ENCODE measurements at places on chromosomes 5 and 9.

DNA sequence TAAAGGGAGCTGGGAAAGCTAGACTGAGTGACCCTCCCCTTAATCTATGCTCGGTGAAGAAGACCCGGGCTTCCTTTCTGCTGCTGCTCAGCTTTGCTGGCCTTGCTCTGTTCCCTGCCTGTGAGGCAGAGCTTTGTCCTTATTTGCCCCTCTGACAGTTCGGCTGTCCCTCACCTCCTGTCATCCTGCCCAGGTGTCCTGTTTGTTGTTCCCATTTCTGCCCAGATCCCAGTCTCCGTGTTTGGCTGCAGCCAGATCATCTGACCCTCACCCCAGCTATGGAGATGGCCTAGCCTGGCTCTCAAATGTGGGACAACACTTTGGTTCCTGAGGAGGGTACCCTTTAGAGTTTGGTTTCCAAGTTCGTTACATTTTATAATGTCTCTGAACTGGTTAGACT lies 20.2 kb downstream of the OTULIN start:
- DNase-seq: no peak

DNA sequence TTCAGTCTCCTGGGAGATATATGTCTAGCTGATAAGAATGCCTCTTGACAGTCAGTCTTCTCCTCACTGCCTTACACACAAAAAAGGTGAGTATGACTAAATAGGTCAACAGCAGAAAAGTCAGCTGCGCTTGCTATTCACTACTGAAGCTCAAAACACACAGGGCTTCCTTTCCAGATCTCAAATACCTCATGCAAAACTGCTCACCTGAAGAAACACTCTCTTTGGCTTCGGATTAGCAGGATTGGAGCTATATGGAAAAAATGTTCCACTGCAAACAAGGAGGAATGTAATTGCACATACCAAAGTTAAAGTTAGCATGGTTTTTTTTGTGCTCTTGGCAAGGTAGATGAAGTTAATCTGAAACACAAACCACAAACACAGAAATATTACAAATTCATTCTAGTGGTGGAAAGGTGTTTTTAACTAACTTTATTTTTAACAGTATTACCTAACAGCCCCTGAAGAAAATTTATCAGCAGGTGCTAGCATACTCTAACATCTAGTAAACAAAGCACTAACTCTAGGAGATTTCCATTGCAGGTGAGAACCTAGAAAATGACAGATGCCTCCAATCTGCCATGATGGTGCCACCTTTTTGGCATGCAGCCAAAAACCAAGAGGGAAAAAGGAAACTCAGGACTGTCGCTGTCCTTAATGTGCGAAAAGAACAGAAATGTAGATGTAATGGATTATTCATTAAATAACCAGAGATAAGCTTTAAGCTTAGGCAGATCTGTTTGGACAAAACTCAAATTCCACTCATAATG lies 31.8 kb downstream of the ERMP1 start:
- DNase-seq: peak; percentile 5

DNA sequence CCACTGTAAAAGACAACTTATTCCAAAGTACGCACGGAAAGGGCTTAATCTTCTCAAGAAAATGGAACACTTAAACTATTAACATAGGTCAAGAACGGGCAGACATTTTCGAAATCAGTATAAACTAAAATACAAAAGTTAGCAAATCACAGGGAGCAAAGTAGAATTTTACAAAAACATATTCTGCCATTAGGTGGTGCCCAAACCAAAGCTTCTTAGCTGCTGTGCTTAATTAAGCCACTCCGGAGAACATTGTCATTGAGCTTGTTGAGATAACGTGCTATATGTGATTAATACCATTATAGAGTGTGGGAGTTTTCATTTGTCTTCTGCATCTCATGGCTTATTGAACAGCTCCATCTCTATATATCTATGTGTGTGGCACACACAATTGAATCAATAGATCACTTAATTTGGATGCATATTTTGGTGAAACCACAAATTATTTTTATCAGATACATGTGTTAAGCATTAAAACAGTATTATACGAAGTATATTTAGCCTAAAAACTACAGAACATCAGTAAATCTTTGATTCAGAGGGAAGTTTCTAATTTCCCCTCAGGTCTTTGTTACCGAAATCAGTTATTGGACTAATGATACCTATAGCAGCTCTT lies 23.4 kb downstream of the UBLCP1 start:
- DNase-seq: no peak

- DNase-seq: no peak
Observed at GRCh38 chr5:86896916-86897315, 279.2 kb downstream of the COX7C start.

- no peak for DNase-seq
Observed at GRCh38 chr5:169933616-169934015, 46.7 kb downstream of the INSYN2B start.

DNA sequence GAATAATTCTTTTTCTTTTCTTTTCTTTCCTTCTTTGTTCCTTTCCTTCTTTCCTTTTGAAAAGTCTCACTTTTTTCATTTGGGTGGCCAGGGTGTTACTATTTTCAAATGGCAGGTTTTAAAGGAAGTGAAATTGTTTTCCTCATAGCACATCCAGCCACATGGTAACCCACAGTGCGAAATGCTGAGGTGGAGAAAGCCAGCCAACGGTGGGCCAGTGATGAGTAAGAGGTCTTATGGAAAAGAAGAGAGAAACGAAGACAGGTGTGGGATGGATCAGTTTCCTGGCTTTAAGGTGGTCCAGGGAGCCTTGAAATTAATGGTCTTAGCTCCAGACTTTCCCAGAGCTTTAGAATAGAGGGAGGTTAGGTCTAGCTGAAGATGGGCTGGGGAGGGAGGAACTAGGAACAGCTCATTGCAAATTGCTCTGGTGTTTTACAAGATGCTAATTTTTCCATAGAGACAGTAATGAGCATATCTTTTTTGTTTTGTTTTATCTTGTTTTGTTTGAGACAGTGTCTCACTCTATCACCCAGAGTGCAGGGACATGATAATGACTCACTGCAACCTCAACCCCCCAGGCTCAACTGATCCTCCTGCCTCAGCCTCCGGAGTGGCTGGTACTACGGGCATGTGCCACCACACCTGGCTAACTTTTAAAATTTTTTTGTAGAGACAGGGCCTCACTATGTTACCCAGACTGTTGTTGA lies 17.8 kb downstream of the ITK start:
- DNase-seq: no peak

GRCh38 chr5:52177193-52177592 lies 610.5 kb upstream of the ITGA1 start:
- DNase-seq: no peak

DNA sequence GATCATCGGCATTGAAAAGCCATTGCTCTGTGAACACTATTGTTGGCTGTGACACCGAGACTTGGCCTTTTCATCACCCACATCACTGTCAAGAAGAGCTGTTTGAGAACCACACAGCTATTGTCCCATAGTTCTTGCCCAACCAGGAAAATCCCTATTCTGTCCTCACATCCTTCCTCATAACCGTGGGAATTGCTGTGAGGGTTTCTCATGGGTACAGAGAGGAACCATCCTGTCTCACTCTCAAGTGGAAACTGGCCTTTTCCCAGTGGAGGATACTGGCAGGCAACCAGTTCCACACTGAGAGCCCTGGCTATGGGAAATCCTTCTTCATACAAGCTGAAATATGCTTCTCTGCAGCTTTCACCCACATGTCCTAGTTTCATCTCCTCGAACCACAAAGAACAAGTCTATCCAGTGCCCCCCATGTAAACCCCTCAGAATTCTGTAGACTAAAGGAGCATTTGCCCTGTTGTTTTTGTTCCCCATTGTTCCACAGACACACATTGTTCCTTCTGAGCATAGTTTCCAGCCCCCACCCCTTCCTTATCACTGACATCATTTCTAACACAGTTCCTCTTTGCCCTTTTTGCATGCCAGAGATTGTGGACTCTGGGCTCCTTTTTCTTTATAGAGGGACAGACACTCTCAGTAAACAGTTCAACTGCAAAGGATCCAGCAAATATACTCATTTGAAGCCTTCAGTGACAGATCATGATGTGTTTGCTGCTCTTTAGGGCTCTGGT lies 57.8 kb upstream of the C5orf46 start:
- no peak for DNase-seq

- DNase-seq: no peak
Observed at GRCh38 chr5:129554134-129554904, 94.2 kb downstream of the ADAMTS19 start.

- peak; percentile 42 for DNase-seq
Observed at GRCh38 chr9:87512311-87512710, 14.6 kb downstream of the DAPK1 start.

DNA sequence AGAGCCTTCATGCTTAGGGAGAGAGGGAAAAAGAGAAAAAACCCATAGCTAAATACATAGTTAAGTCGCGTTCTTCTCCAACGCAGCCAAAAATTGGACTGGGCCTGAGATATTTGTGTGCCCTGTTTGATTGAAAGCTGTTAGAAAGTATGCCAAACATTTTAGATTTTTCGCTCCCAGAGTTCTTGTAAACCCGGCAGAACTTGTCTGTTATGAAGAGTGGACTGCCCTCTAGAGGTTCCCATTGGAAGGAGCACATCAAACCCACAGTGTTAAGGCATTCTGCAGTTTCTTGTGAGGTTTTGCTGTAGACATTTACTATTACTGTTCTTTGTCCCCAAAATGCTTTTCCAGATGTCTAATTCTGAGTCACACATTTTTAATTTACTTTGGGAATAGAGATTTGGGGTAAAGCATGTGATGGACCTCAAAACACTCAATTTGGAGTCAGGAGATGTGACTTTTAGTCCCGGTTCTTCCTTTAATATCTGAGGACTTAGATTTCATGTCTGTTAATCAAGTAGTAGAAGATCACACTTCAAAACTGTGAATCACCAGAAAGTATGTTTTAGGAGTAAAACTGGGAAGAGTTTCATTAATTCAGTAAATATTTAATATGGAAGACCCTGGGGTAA lies 96.6 kb downstream of the PCSK1 start:
- DNase-seq: peak; percentile 66

DNA sequence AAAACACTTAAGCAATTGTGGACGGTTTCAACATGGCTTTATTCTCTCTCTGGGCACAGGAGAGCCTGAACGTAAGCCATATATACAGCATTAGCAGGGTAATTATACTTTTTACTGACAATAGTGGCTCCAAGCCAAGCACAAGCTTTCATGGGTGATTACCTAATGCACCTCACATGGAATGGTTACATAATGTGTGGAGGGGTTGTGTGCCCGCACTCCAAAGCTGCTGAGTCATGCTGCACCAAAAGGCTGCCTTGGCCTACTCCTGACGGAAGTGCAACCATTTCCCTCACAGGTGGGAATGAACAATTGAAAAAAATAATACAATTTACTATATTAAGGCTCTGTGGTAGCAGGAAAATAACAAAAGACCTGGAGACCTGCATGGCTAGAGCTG lies 86.5 kb upstream of the ATP10B start:
- DNase-seq: no peak

- no peak for DNase-seq
Observed at GRCh38 chr9:133527444-133527920, 2.7 kb upstream of the MYMK start.

- no peak for DNase-seq
Observed at GRCh38 chr5:143188692-143189091, 214.8 kb downstream of the NR3C1 start.

DNA sequence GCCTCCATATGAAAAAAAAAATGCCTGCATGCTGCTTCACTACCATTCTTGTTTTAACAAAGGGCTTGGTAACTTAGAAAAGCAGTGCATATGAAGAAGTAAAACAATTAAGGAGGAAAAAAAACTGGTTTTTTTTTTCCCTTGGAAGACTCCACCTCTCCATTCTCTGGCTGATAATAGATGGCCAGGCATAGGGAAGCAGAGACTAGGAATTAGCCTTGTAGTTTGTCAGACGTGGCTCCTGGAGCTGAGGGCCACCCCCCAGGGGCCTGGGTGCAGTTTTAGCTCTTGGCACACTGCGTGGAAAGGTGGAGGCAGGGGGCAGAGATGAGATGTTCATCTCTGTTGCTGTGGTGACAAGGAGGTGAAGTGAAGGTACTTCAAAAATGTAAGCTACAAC lies 42.7 kb downstream of the WDR36 start:
- DNase-seq: no peak

DNA sequence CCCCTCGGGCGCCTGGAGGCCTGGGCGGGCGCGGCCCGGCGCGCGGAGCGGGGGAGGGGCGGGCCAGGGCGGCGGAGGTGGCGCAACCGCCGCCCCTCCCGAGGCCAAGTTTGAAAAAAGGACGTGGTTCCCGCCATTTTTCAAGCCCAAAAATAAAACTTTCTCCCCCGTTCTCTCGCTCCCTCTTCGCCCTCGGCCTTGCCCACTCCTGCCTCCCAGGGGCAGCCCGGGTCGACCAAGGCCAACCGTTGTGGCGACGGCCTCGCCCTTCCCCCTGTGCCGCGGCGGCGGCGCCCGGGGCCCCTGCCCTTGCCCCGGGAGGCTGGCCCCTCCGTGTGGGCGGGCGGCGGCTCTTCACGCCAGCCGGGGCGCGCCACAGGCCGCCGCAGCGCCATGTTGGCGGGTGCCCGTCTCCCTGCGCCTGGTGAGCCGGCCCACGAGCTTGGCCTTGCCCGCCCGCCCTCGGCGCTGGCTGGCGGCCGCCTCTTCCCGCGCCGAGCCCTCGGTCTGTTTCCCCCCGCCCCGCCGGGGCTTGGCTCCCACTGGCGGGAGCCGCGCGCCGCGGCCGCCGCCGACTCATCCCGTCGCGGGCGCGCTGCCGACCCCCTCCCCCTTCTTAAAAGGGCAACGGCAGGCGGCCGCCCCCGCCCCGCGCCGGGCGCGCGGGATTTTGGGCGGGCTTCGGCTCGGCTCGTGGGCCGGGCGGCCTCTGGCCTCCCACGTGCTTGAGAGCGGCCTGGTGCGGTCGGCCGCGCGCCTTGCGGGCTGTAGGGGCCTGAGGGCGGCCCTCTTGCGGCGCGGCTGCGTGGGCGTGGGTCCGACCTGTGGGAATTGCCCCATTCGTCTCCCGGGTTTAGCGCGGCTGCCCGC lies 1.3 kb downstream of the ANP32B start:
- peak; percentile 49 for DNase-seq

- no peak for DNase-seq
Observed at GRCh38 chr5:16049761-16050160, 129.8 kb downstream of the MARCHF11 start.

- DNase-seq: no peak
Observed at GRCh38 chr5:155254399-155254798, 240.8 kb downstream of the KIF4B start.

GRCh38 chr9:105930011-105930627 lies 235.8 kb downstream of the TMEM38B start:
- no peak for DNase-seq

DNA sequence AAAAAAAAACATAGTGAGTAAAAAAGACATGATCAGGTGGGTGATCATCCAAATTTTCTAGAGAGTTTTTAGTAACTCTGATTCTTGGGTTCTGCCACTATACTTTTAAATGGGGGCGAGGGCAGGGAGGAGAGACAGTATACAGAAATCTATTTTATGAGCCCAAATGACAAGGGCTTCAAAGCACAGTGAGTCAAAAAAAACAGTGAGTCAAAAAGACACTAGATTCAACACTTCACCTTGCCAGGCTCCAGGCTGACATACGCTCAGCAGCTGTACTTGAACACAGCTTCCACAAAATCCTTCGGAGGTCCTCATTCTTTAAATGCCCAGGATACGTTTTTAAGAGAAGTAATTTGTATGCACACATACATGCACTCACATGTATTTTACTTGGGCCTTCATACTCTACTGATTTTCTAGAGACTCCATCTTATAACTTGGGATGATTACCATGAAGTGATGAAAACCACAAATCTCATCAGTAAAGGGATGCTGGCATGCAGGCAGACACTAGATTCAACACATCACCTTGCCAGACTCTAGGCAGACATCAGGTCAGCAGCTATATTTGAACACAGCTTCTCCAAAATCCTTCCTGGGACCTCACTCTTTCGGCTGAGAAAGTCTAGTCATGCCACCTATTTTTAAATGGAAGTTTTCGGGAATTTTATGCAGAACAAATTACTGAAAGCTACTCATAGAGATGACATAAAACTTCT lies 28.8 kb downstream of the NR3C1 start:
- no peak for DNase-seq

GRCh38 chr5:32058101-32058500 lies 116.0 kb downstream of the GOLPH3 start:
- DNase-seq: no peak

All from NCI-H774 (cell line).